ENCODE measurements at places on chromosomes 7 and 10.

- no peak for DNase-seq
Measured at GRCh38 chr10:114779803-114780576, 41.6 kb upstream of the FHIP2A start.

DNA sequence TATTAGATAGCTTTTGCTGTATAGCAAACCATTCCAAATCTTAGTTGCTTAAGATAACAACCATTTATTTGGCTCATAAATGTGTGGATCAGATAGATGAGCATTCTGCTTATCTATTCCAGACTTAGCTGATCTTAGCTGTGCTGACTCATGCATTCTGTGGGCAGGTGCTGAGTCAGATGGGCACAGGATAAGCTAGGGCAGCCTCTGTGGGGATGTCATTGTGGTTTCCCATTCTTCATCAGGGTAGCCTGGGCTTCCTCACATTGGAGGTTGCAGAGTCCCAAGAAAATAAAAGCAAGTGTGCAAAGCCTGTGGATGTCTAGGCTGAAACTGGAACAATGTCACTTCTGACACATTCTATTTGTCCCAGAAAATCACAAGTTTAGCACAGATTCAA lies 917.0 kb downstream of the TYW1 start:
- DNase-seq = no peak

DNA sequence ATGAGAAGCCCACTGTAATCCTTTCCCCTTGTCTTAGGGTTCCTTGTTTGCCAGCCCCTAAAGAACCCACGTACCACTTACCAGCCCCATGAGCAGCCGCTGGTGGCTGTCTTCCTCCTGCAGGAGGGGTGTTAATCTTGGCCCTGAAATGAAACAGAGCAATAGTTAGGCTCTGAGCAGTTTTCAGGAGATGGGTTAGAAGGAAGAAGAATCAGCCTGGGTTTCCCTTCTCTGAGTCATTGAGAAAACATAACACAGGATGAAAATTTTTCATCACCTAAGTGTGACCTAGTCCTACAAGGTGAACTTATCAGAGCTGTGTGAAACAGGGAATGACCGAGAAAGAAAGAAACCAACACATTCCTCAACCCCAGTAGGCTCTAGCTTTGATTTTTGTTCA lies 90.0 kb downstream of the GSAP start:
- no peak for DNase-seq

GRCh38 chr10:43204943-43205671 lies 61.8 kb downstream of the RASGEF1A start:
- peak; percentile 27 for DNase-seq

DNA sequence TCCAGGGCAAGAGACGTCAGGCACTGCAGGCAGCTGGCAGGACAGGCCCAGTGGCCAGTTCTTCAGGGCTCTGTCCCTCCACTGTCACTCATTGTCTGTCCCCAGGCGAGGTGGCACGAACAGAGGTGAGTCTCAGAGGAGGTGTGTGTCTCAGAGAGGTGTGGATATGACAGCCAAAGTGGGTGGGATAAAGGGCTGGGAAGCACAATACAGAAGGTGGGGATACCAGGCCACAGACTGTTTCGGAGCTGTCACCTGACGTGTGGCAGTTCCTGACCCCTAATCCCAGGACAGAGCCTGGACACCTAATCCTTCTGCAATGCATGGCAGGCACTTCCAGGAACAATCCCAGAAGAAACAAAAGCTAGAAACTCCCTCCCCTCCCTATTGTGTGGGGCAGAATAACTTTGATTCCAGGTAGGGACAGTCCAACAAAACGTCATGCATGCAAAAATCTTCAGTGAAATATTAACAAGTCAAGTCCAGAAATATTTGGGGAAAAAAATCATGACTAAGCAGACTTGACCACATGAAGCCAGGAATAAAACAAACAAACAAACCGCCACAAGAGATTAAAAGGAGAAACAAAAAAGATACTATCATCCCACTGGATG lies 11.6 kb downstream of the KLRG2 start:
- no peak for DNase-seq

DNA sequence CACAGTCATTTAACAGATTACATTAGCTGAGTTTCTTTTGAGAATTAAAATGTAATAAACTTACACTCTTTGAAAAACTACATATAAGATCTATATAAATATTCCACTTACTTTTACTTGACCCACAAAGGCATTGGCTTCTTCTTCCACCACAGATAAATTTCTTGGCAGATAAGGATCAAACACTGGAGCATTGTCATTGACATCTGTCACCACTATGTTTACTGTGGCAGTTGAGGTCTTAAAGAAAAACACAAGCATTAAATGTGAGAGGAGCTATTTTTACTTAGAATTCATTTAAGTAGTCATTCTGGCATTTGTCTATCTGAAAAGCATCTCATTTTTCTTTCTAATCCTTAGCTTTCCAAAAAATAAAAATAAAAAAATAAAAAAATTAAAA lies 734.4 kb downstream of the PCDH15 start:
- no peak for DNase-seq

GRCh38 chr7:110973196-110973990 lies 117.5 kb upstream of the LRRN3 start:
- no peak for DNase-seq

- no peak for DNase-seq
Measured at GRCh38 chr7:107404740-107405537, 64.9 kb upstream of the GPR22 start.

DNA sequence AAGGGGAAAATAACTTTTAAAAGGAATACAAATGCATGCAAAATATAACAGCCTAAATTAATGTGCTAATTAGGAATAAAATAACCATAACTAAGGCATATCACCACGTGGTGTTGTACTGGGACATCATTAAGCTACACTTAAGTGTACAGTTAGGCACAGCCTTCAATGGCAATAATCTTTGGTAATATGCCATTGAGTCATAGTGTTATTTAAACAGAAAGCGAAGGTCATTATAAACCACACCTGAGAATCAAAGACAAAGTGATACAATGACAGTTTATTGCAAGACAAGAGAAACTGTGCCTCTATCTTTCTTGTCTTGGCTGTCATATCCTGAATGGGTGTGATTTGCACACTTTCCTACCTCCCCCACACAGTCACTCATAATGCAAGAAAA lies 30.5 kb upstream of the AUTS2 start:
- DNase-seq = no peak
